ENCODE measurements at places on chromosomes 11 and 22.

- no peak for DNase-seq
Measured at GRCh38 chr11:87425391-87425790, 387.7 kb downstream of the TMEM135 start.

GRCh38 chr22:46087336-46087690, 63.0 kb upstream of the PPARA start:
- no peak for DNase-seq

DNA sequence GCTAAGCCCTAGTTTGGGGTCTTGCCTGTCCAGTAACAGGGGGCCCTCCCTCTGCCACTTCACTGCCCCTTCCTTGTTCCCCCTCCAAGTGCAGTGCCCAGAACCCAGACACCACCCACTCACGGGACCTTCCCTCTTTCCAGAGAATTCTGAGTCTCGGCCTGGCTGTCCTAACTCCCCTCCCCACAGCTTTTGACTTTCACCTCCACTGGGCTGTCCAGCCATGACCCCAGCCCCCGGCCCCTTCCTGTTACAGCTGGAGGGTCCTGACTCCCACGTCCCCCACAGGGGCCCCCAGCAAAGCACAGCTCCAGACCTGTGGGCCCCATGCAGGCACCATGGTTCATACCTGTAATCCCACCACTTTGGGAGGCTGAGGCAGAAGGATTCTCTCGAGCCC, 71.5 kb downstream of the BRD1 start:
- no peak for DNase-seq

GRCh38 chr22:44335903-44336803, 23.4 kb upstream of the SHISAL1 start:
- DNase-seq = no peak

GRCh38 chr11:38867338-38867737, 2269.3 kb upstream of the RAG2 start:
- no peak for DNase-seq

GRCh38 chr11:76747153-76747914, 35.8 kb upstream of the TSKU start:
- no peak for DNase-seq

DNA sequence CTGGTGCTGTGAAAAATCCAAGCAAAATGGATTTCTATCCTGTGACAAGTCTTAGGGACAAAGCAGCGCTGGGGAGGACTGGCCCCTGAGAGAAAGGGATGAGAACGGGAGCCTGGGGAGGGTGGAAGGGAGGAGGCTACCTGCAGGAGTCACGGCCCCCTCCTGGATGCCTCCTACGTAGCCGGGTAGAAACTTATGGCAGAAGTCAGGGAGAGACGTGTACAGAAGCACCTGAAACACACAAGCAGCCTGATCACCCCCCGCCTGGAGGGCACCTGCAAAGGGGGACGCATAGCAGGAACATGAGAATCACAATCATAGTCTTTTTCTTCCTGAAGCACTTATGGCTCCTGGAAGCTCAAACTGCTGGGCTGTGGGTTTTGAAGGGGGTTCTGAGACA, 6.1 kb downstream of the DHCR7 start:
- DNase-seq = no peak

DNA sequence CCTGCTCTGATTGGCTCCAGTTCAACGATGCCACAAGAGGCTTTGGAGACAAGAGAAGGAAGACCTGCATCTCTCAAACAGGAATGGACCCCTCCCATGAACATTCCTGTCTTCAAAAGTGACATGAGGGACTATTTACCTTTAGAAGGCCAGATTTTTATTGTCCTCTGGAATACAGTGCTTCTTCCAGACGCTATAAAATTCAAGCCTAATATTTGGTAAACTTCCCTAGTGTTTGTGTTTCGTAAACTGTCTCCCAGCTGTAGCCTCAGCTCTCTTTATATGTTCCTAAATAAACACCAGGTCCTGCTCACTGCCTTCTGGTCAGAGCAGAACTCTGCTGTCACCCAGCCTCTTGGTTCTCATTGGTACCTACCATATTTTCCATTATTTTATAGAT, 157.8 kb downstream of the CCDC34 start:
- DNase-seq = no peak

GRCh38 chr11:24046731-24047130, 450.1 kb upstream of the LUZP2 start:
- no peak for DNase-seq

DNA sequence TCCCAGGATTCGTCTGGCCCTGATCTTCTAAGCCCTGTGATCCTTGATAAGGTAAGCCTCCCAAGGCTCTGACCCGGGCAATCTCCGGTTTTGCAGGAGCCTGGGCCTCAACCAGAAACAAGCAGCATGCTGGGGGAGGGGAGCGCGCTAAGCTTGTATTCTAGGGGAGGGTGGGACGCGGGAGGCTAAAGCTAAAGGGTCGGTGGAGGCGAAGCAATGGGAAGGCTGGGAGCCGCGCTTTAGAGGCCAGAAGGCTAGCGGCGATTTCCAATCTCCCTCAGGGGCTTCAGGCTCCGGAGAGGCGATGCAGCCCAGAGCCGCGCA, 753 bp downstream of the PTPN5 start:
- no peak for DNase-seq

DNA sequence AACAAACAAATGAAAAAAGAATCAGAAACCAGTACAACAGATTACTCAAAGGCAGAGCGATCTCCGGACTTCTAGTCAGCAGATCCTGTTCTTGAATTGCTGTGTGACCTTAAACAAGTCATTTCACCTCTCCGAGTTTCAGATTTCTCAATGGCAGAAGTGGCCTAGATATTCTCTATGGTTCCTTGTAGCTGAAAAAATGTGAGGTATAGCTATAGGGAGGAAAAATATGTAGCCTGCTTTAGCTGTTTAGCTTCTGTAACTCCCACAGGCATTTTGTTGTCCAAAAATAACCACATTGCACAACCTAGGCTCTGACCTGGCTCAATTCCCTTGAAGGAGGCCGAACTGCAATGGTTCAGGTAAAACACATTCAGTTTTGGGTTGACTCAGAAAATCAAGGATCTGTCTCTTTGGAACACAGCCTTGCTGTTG, 100.7 kb downstream of the DBX1 start:
- DNase-seq = no peak

All from suppressor macrophage (primary cell).